ENCODE measurements at places on chromosomes 6 and 20.

- DNase-seq = no peak
Measured at GRCh38 chr6:32183483-32184083, 470 bp downstream of the AGER start.

DNA sequence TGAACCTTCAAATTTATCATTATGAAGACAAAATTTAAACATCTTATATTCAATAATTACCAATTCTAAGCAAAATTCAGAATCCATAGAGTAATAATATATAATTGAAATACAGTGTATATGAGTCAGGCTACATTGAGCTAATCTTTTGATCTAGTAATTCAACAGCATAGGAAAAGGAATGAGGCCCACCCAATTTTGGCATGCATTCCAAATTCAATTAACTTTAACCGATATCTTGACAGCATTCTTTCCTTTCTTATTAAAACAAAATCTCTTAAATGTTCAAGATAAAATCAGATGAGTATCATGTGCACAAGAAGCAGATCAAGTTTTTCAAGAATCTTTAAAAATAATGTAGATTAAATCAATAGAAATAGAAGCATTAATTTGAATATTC is 132.9 kb upstream of the QKI start:
- DNase-seq = no peak

DNA sequence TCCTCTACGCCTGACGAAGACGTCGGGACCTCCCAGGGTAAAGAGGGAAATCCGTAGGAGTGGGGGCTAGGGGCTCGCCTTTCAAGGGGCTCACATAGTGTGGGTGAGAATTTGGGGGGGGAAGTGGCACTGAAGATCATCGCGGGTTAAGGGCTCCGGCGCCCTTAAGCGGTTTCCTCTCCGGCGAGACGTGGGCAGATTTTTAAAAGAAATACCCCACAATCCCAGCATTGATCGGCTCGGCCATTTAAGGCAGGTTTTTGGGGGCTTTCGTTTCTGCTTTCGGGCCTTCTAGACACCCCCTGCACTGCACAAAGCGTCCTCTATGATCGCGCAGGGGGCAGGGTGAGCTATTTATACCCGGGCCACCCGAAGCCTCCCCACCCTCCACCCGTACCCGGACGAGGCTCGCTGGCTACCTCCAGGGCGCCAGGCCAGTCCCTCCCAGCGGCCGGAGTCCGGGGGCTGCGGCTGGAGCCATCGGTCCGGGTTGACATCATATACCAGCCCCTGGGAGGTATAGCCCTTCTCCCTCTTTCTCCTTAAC is 1.2 kb downstream of the NKX2-2 start:
- DNase-seq = no peak

DNA sequence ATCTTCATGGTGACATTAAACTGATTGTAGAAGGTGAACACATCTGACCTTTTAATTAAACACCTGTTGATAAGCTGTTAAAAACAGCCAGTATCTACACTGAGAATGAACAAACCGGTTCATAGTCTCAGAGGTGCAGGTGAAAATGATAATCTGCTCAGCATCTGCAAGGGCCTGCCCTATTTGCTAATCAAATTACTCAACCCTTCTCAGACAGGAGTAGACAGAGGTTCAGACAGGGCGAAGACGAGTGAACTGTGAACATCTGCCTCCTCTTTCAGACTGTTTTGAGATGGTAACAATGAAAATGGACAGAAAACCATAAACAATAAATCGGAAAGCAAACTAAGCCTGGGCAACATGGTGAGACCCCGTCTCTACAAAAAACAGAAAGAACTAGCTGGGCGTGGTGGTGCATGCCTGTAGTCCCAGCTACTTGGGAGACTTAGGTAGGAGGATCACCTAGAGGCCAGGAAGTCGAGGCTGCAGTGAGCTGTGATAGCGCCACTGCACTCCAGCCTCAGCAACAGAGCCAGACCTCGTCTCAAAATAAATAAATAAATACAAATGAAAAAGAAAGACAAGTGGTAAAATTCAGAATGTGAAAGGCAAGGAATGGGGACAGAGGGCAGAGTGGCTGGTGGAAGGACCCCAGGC is 55.9 kb downstream of the NINL start:
- no peak for DNase-seq

GRCh38 chr6:124982669-124983068 is 20.4 kb downstream of the RNF217 start:
- DNase-seq = no peak

GRCh38 chr20:53840532-53840931 is 229.9 kb downstream of the BCAS1 start:
- DNase-seq = no peak

GRCh38 chr6:42338744-42339222 is 112.9 kb downstream of the TRERF1 start:
- no peak for DNase-seq
